ENCODE measurements at places on chromosomes 4 and X.

- no peak for DNase-seq
These were observed 49.0 kb downstream of the AMMECR1 start for GRCh38 chrX:110268886-110269285.

- DNase-seq, result no peak
These were observed 66.1 kb downstream of the NHSL2 start for GRCh38 chrX:71976753-71977152.

DNA sequence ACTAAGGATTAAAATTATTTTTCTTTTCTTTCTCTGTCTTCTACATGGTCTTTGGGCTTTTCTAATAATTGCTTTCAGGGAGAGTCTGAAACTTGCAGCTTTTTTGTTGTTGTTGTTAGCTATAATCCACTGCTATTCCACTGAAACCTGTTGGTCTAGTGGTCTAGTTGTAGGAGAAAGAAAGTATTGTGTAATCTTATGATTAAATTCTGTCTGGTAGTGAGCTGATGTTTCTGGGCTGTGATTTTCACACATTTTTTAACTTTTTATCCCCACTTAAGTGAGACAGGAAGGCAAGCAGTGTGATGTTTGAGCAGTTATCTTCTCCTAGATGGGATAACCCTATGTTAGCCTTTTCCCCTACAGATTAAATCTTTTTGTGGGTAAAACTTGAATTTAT lies 825.2 kb downstream of the PCDH7 start:
- DNase-seq, result no peak

GRCh38 chr4:109275066-109275745 lies 27.3 kb downstream of the COL25A1 start:
- no peak for DNase-seq

GRCh38 chr4:115233600-115233999 lies 120.2 kb upstream of the NDST4 start:
- DNase-seq, result no peak

- DNase-seq, result no peak
These were observed 31.8 kb upstream of the CENPU start for GRCh38 chr4:184765473-184766340.

DNA sequence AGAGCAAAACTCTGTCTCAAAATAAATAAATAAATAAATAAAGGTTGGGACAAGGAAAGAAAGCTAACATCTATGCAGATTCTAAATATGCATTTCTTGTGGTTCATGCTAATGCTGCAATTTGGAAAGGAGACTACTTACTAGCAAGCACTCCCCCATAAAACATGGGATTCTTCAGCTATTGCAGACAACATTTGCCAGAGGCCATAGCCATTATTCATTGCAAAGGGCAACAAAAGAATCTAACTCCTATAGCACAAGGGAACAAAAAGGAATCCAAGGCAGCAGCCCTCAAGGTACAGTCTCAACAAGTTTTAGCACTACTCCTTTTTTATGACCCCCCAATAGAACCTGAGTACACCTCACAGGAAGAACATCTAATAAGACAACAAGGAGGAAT lies 8.0 kb upstream of the HERC5 start:
- DNase-seq, result no peak

GRCh38 chr4:111761531-111761930 lies 383.7 kb upstream of the FAM241A start:
- DNase-seq, result no peak

GRCh38 chrX:130079824-130080406 lies 30.4 kb downstream of the ELF4 start:
- peak; percentile 69 for DNase-seq

DNA sequence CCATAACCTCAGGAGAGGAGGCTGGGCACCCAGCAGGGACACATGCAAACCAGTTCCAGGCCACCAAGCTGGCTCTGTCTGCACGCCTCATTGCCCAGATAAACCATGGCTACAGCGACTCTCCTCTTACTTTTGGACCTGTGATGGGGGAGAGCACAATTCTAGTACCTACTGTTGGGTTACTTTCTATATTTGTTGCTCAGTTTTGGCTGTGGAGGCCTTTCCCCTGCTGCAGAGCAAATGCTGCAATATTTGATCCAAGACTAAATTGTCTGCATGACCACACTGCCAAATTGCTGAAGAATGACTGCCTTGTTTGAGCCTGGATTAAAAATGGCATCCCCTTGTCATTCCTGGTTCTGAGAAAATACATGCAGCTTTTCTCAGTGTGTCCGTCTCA lies 253.5 kb downstream of the ARHGAP10 start:
- no peak for DNase-seq

DNA sequence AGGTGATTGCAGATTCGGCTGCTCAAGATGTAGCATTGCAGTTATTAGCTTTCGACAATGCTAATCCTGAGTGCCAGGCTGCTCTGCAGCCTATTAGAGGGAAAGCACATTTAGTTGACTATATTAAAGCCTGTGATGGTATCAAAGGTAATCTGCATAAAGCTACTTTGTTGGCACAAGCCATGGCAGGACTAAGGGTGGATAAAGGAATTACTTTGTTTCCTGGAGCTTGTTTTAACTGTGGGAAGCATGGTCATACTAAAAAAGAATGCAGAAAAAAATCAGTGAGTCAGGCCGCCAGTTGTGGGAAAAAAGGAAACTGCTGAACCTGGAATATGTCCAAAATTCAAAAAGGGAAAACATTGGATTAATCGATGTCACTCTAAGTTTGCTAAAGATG lies 154.9 kb upstream of the TECRL start:
- no peak for DNase-seq

GRCh38 chrX:122439831-122440230 lies 744.2 kb upstream of the GRIA3 start:
- DNase-seq, result no peak

- no peak for DNase-seq
These were observed 1399.7 kb downstream of the PCDH7 start for GRCh38 chr4:32119907-32120306.

DNA sequence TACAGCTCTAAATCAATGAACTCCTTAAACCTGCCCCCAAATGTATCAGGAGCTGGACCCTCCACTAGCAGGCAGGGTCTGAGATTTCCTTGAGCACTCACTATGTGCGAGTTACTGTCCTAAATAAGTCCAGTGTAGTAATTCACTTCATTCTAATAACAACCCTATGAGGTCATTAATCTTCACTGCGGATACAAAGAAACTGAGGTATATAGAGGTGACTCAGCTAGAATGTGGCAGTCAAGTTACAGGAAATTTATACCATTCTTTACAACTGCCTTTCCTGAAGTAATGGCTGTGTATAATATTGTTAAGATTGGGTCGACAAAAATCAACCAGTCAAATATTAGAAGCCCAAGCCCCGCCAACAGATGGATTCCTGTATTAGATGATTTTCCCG lies 473.9 kb upstream of the FTHL17 start:
- no peak for DNase-seq

- DNase-seq, result no peak
These were observed 57.5 kb upstream of the SORCS2 start for GRCh38 chr4:7134737-7135388.

DNA sequence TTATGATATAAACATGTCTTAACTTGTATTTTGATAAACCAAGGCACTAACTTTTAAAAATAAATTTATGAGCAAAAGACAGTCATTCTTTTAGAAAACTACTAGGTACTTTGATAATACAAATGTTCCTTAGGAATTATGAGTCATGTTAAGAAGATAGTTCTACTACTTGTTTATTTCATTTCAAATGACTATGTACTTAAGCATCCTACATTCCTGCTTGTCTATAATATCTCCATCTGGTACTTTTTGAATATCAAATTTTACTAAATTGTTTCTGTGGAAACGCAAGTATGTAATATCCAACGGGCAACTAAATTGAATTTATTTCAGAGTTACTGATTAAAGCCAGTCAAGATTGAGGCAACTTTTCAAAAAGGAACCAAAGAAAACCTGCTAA lies 61.8 kb downstream of the CAMK2D start:
- DNase-seq, result no peak

DNA sequence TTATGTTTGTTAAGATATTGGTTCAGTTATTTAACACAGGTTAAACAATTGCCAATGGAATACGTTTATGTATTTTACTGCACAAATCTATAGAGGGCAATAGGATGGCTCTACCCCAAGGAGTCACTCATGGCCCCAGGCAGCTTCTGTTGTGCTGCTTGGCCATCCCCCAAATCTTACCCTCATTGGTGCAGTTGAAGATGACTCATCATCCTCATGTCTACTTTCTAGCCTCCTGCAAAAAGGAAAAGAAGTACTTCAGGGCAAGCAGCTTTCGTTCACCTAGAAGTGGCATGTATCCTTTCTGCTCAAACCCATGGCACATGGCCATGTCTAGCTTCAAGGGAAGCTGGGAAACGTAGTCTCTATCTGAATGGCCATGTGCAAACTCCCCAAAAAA lies 14.2 kb downstream of the PHOX2B start:
- DNase-seq, result no peak

DNA sequence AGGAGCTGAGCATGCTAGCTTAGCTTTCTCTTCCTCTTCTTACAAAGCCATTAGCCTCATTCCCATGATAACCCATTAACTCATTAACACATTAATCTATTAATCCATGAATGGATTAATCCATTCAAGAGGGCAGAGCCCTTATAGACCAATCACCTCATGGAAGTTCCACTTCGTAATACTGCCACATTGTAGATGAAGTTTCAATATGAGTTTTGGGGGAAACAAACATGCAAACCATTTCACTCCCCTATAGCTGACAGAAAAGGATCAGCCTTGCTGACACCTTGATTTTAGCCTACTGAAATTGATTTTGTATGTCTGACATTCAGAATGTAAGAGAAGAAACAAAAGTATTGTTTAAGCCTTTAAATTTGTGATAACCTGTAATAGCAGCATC lies 251.8 kb upstream of the GALNTL6 start:
- DNase-seq, result no peak

GRCh38 chrX:108216405-108216804 lies 124.8 kb downstream of the ATG4A start:
- DNase-seq, result no peak

- no peak for DNase-seq
These were observed 1.5 kb upstream of the MSMO1 start for GRCh38 chr4:165325732-165326512.

DNA sequence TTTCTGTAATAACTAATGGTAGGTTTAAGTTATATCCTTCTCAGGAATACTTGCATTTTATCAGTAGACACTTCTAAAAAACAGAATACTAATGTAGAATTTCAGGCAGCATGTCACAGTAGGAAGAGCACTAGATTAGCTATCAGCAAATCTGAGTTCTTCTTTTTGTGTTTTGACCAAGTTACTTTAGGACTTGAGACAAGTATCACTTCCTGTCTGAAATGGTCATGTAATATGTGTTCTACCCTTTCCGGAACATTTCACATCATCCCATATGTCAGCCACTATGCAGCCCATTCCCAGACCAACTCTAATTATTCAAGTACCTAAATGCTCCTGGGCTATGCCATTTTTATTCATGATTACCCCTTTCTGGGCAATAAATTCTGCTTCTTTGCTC lies 401.8 kb upstream of the RPS6KA3 start:
- DNase-seq, result no peak

- DNase-seq, result no peak
These were observed 210.8 kb upstream of the IRS4 start for GRCh38 chrX:108947205-108947604.

DNA sequence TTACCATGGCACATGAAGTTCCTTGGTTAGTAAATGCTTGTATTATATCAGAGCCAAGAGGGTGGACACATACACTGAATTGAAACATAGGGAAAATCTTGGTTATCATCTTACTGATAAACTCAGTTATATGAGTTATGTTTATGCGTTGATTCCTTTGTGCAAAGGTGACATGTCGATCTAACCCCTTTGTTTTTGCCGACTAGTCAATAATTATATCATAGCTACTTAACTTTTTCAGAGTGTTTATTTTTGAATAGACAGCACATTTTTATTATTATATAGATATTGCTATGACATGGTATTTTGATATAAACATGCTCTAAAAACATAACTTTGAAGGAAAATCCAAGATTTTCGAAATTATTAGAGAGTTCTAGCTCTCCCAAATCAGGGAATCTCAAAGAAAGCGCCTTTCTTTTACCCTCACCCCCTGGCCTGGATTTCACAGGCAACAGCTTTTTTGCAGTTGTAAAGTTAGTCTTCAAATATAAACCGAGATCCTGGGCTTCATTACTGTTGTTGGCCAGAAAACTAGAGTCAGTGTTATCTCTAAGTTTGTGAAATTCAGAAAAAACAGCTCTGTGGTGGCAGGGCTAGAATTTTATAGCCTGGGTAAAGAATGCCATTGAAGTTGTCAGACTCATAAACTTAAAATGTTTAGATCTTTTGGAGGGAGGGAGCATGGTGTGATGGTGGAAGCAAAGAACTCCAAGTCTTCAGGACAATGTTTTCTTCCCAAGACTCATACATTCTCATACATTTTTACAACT lies 45.8 kb upstream of the PITX2 start:
- no peak for DNase-seq

GRCh38 chrX:120726294-120726693 lies 96.4 kb upstream of the C1GALT1C1 start:
- DNase-seq, result no peak

- no peak for DNase-seq
These were observed 226.7 kb downstream of the GRIA2 start for GRCh38 chr4:157447195-157447594.

DNA sequence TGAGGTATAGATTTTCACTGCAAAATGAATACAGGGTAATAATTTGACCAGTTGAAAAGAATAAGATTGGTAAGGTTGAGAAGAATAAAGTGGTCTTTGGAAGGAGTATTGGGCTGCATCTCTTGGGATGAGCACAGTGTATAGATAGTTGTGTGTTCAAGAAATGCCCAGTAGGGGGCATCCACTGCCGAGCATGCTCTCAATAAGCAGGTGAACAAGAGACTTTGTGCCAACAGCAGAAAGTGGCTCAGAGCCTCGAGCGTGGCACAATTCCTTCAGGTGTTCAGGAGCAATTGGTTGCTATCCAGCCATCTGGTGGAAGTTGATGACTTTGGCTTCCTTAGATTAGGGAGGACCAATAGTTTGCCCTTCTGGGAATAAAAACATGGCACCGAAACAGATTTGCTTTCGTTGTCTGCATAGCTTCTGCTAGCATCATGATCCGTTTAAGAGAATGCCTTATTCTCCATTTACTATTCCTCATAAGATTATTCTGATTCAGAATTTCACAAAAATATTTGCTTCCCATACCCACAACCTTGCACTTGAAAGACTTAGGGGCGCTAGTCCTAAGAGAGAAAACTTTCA lies 258.1 kb upstream of the NEIL3 start:
- DNase-seq, result peak; percentile 23

DNA sequence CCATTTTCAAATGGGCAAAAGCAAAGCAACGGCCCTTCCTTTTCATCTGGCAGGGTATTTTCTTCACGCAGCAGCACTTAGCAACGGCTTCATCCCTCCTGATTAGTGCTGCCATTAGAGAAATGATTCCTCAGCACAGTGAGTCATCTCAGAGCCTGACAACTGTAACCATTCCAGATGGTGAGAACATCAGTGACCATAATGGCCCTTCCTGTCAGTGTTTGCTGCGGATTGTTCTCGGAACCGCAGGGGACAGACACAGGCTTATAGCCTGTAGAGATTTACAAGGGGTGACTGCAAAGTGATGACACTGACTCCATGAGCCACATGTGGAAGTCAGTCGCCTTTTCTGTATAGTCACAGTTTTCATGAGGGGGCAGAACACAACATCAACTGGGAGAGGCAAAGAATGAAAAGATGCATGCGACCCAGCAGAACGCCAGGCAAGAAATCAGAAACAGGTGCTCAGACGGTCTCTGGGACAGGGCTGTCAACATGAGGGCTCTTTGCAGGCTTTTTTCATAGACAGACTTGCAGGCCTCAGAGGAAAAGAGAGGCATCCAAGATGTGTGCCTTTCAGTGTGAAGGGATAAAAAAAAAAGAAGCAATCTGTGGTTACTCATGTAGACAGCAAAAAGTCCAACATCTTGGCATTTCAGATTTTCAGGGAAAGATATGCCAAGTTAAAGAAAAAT lies 69.9 kb upstream of the FBXW7 start:
- no peak for DNase-seq

GRCh38 chrX:83829874-83830273 lies 31.1 kb upstream of the CYLC1 start:
- DNase-seq, result no peak

Measured in CD4-positive, alpha-beta T cell treated with Interleukin-21 for 1 hour (primary cell).